ENCODE measurements at places on chromosomes 1 and 21. TPM values are rescaled to one million over a fixed set of nuclear protein-coding genes. Genes with fewer than 3 reads are reported as not detected.

GRCh38 chr1:192589813-192590212 is 14.2 kb downstream of the RGS1 start:
- DNase-seq = no peak

DNA sequence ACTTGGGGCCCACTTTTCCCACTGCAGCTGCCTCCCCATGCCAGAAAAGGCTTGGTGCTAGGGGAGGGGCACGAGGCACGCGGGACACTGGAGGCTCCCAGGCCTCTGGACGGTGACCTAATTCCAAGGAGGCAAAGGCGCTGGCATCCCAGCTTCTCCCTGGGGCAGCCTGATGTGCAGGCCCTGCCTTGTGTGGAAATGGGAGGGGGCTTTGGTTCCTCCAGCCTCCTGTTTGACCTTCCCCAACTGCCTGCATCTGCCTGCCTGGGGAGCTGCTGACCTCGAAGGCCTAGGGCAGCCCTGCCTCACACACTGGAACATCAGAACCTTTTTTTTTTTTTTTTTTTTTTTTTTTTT is 39.9 kb downstream of the KIAA1614 start:
- no peak for DNase-seq

GRCh38 chr1:230172016-230172537 is 105.0 kb downstream of the GALNT2 start:
- no peak for DNase-seq

Gene PTAFR
- polyA plus RNA-seq = 1.7 TPM

Gene ASCL5
- not detected for polyA plus RNA-seq

Gene KIAA0040
- 5.8 TPM for polyA plus RNA-seq

Data from liver (tissue), 10 donors.